ENCODE measurements at places on chromosomes 4 and X.

DNA sequence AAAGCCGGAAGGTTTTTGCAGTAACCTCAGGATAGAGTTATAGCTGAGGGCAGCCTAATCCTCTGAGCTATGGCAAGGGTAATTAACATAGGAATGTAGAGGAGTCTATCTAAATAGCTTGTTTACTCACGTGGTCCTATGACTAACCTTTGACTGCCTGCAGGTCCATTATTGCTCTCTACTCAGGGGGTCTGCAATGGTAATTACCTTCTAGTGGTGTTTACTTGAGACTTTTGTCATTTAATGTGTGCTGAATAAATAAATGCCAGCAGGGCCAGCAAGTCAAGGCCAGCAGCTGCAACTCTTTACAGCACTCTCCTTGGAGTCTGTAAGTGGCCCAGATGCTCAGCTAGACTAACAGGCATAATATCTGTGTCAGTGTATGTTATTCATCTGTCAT is 212.7 kb upstream of the FMR1 start:
- DNase-seq: no peak

GRCh38 chrX:118254611-118255010 is 91.3 kb upstream of the WDR44 start:
- DNase-seq: peak; percentile 79

DNA sequence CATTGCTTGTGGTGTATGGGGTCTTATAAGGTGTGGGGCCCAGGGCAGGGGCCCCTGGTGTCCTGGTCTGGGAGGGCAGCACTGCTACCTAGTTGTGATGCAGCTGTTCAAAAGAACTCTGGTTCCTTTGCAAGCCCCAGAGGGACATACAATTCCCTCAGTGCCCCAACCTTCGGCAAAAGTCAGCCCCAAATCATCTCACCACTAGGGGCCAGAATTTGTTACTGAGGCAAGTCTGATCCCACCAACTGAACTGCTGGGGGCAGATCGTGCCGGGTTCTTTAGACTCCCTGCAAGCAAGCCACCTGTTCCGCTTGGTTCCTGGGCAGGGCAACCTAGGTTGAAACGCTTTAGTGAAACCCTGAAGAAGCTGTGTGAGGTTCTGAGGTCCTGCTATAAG is 180.1 kb upstream of the S100G start:
- no peak for DNase-seq

DNA sequence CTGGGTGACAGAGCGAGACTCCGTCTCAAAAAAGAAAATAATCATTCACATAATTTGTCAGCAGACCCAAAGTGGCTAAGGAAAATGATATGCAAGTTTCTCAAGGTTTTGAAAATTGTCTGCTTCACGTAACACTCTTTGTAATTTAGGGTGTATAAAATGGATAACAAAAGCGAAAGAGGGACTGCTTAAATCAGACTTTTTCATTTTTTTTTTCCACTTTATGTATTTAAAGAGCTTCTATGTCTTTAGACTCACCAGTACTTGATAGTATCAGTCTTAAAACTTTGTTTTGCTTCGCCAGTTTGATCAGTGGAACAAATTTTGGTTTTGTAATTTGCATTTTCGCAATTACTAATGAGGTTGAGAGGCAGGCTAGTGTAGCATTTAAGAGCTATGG is 34.6 kb downstream of the USP9X start:
- no peak for DNase-seq

GRCh38 chrX:125826774-125827451 is 339.2 kb downstream of the DCAF12L2 start:
- DNase-seq: no peak

DNA sequence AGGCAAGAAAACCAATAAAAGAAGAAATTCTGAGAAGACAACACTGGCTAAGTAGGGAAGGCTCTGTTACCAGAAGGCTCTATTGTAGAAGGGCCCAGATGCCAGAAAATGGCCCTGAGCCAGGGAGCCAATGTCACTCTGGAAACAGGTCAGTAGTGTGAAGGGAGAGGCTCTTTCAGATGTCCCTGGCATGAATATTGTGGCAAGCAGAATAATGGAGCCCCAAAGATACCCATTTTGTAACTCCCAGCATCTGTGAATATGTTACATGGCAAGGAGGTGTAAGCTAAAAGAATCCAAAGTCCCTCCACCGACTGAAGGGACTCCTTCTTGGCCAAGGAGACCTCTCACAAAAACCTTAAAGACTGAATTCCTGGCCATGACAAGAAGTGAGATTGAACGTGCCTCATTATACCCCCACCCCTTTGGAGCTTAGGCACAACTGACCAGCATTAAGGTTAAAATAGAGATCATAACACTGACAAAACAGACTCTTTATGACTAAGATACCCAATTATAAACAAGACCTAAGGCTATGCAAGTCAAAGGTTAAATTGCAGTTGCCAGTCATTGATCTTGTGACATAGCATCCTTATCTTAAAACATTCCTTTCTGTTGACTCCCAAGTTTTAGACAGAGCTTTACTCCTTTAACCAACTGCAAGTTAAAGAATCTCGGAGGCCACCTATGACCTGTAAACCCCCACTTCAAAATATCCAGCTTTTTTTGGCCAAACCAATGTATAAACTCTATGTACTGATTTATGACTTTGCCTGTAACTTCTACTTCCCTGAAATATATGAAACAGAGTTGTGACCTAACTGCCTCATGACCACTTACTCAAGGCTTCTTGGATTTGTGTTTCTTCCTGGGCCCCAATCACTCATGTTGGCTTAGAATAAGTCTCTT is 42.2 kb upstream of the SMIM10 start:
- DNase-seq: peak; percentile 44

DNA sequence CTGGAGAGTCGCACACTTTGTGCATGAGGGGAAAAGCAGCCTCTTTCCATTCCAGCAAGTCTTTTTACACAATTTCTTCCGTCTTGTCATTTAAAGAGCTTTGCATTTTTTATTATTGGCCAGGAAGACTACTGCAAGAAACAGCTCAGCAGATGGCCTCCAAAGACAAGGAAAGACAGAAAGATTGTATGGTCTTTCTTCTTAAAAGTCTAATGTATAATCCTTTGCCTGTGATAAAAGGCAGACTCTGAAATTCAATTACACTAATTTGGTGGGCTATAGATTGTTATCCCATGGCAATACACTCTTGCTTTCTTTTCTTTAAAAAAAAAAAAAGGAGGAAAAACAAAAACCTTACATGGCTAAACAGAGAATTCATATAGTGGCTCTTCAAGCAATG is 5.9 kb downstream of the CAPN6 start:
- no peak for DNase-seq

- no peak for DNase-seq
Observed at GRCh38 chr4:81827577-81828202, 356.0 kb upstream of the RASGEF1B start.

DNA sequence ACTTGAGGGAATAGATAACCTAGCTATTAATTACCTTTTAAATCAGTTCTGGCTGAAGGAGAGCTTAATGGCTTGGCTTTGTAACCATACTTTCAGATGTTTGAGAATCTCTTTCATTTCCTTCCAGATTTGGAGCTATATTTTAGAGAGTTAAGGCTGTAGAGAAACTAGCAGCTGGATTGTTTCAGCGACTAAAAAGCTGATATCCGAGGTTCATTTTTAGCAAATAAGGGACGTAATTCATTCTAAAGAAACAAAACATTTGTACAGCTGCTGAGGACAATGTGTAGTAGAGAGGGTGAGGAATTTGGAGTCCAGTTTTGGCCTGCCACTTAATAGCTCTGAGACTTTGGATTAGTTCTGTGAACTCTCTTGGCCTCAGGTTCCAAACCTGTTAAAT is 12.2 kb downstream of the OSTC start:
- no peak for DNase-seq

GRCh38 chr4:87024201-87024600 is 89.4 kb downstream of the AFF1 start:
- DNase-seq: no peak

DNA sequence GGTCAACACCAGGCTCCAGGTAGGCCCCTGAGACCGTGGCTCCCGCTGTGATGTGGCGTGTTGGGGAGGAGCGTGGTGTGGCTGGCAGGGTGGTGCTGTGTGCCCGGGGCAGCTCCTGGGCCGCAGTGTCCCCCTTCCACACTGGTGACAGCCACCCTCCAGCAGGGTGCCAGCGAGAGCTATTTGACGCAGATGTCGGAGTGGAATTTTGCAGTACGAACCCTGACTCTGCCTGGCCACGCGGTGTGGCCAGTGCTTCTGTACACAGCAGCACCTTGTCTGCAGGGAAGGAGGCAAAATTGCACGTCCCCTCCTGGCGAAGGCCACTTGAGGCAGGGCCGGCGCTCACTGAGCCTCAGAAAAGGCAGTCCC is 53.2 kb downstream of the CPZ start:
- DNase-seq: no peak

DNA sequence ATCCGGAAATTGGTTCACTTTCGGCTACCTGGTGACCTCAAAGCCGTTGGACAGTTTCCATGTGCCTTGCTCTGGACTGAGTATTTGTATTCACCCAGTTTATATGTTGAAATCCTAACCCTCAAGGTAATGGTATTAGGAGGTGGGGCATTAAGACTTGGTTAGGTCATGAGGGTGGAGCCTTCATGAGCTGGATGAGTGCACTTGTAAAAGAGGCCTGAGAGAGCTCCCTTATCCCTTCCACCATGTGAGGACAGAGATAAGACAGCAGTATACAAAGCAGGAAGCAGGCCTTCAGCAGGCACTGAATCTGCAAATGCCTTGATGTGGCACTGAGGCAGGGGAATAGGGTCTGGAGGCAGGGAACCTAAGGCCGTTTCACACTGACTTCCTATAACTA is 5.3 kb upstream of the OPHN1 start:
- DNase-seq: no peak

DNA sequence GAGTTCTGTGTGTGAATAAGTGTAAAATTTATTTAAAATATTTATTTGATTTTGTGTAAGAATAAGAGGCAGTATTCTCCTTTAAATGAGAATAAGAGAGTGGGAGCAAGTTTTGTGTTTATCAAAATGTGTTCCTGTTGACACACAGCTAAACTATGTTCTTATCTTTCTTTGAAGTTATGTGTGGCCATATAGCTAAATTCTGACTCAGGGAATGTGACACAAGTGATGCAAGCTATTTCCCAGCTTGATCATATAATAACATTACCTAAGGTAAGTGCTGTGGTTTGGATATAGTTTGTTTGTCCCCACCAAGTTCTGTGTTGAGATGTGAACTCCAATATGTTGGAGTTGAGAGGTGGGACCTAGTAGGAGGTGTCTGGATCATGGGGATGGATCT is 740.0 kb upstream of the IGFBP7 start:
- no peak for DNase-seq

DNA sequence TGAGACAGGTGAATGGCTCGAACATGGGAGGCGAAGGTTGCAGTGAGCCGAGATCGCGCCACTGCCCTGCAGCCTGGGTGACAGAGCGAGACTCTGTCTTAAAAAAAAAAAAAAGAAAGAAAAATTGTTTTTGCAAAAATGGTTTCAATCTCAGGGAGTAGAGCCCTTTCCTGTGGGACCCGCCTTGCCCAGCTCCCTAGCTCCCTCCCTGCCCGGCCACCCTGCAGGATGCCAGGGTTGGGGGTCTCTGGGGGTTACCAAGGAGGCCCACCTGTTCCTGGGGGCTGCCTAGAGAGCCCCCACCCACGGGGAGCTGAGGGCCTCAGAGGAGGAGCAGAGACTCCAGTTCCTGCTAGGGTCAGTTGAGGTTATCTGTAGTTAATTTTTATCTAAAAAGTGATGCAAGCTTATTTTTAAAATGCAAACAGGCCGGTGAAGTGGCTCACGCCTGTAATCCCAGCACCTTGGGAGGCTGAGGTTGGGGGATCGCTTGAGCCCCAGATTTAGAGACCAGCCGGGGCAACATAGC is 18.7 kb upstream of the PLCXD1 start:
- DNase-seq: no peak

GRCh38 chrX:15221321-15221720 is 48.6 kb downstream of the ASB9 start:
- DNase-seq: no peak

DNA sequence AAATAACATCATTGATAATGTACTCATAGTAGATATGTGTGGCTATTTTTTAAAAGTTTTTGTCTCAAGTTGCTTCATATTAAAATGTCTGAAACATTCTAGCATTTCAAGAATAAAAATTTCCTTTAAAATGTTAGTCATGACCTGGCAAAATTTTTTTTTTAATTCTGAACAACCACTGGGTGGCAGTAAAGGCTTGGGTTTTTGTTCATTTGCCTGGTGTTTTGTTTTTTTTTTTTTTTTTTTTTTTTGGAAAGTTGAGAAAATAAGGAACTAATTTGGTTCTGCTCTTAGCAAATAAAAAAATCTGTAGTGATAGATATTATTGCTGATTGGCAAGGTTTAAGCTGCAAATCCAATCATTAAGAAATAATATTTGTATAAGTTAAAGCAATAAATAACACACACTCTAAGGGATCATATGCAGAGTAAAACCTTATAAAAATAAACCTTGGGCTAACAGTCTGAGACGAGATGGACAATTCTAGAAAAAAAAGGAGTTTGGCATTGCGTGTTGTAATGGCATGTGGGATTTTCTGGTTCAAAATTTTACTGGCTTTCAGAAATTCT is 81.4 kb downstream of the CEP44 start:
- DNase-seq: peak; percentile 22

DNA sequence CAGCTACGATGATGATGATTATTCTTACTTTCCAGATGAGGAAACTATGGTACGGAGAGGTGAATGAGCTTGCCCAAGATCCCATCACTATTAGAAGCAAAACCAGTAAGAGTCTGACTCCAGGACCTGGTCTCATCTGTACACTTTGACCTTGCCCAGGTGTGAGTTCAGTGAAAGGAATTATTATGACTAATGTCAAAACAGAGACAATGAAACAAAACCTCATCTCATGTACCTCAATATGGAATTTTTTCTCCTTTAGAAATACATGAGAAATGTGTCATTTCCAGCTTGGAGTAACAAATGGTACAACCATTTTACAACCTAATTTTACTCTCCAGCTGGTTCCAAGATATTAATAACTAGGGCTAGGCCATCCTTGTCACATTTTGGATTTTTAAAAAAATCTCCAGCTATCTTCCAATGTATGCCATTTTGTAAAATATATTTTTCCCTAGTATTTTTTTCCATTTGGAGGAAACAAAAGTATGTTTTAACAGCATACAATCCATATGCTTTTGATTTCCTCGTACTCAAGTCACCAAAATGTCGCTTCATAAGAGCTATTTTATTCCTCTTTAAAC is 213.8 kb downstream of the PTTG2 start:
- no peak for DNase-seq
